ENCODE measurements at places on chromosomes 6 and 20.

- DNase-seq: no peak
Observed at GRCh38 chr6:5453546-5453945, 192.2 kb downstream of the FARS2 start.

- DNase-seq: no peak
Observed at GRCh38 chr20:5041433-5041832, 40.1 kb upstream of the SLC23A2 start.

DNA sequence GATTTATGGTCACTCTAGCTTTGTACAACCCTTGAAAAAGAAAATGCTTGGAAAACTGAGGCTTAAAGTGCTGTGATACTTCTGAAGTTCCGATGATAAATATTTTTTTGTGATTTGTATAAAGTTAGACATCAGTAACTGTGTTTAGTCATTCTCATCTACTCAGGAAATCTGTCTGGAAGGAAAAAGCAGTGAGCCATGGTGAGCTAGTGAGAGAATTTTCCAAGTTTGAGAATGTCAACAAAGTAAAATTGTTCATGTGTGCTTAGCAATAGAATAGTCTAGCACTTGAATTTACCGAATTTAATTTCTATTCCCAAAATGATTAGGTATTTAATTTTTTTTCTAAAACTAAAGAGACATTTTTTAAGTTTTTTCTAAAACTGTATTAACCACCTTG, 41.3 kb upstream of the PLCB4 start:
- no peak for DNase-seq

DNA sequence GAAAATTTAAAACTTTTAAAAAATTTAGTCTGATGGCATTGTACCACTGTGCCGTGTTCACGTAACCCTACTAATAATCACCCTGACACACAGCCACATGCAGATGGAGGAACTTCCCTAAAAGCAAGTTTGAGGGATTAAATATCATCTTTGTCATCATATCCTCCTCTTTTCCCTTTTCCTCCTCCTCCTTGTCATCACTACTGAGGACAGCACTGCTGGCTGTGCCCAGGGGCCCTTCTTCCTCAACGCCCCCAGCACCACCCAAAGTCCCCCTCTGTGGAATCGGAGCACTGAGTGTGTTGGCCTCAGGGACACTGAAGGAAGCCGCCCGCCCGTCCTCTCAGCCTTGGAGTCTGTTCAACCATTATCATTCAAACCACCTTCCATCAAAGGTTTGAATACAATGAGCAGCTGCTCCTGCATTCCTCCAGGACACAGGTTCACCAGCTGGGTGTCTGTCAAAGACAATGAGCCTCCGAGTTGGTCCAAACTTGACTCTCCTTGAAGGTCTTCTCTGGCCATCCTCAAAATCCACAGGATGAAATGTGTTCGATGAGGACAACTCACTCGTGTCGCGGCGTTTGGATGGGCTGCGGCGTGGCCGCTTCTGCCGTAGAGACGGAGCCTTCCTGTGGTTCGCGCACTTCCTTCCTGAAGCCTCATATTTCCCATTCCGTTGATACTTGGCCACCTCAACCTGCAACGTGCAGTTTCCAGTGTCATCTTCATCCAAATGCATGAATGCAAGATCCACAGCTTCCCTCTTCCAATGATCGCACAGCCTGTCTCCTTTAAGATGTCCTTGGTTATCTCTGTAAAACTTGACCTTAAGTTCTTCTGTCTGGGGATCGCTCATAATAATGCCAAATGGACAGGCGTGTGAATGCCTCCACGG, 23.3 kb downstream of the NQO2 start:
- DNase-seq: peak; percentile 43

- DNase-seq: no peak
Observed at GRCh38 chr6:129481706-129482105, 228.3 kb downstream of the ARHGAP18 start.

DNA sequence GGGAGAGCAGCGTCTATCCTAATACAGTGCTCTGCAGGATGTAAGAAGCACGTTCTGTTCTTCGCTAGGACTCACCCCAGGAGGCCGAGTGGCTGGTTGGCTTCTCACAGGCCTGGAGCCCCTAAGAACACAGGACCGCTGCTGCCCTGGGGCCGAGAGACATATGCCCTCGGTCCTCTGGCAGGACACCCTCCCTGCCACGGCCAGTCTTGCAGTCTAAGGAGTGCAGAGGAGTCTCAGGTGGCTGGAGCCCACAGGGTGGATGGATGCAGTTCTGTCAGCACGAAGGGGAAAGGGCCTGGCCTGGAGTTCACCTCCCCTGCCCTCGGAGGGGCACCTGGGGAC, 96.5 kb downstream of the SMOC2 start:
- DNase-seq: no peak

DNA sequence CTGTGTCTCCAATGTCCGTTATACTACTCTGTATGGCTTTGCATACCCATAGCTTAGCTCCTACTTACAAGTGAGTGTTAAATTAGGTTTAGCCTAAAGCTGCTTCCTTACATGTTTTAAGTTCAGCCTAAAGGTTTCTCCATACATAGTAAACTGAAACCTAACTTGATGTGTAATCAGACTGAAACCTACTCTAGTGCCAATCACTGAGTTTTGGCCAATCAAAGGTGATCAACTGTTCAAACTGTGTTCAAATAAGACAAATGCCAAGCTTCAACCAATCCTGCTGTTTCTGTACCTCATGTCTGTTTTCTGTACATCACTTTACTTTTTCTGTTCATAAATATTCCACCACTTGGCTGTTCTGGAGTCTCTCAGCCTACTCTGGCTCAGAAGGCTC, 20.0 kb downstream of the HLA-DOA start:
- DNase-seq: no peak

- no peak for DNase-seq
Observed at GRCh38 chr6:33816911-33817310, 13.1 kb upstream of the MLN start.

DNA sequence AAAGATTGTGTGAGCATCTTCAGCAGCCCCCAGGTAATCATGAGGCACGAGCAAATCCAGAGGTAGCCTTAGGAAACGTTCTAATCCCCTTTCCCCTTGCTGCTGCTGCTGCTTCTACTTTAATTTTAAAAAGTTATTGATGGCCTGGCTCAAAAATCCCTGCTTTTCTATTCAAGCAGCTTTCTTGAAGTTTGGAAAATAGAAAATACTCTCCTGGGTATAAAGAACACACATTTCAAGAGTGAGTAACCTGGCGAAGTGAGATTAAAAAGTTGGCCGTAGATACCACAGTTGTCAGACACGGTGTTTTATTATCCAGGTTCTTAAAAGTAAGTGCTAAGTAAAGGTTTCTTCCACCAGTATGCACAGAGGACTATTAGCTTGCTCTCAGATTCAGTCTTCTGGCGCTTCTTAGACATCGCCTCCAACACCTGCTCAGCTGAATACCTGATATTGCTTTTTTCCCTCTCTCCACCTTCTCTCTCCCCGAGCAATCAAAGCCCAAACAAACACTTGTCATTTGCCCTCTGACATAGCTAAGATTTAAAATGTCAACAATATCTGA, 150.7 kb downstream of the EDN3 start:
- DNase-seq: no peak

- no peak for DNase-seq
Observed at GRCh38 chr6:134442073-134442472, 124.2 kb upstream of the SGK1 start.

- DNase-seq: no peak
Observed at GRCh38 chr20:49281059-49281912, 3.4 kb upstream of the ZNFX1 start.

DNA sequence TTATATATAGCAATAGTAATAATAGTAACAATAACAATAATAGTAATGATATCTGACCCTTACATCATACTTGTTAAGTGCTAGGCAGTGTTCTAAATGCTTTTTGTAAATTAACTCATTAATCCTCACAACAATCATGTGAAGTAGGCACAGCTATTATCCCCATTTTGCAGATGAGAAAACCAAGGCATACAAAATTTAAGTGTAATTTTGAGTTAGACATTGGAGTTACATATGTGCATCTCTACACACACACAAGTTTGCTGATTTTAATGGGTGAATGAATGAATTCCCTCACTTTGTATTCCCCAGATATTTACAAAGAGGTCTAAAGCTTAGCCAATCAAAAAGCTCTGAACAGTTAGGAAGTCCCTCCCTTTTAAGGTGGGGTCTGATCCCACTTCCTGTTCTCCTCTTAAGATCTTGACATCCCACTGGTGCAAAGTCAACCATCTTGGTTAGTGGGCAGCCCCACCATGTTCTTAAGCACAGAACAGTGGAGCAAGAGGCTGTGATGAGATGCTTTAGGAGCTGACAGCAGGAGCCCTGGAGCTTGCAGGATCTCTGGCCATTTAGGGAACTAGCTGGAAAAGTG, 85.3 kb upstream of the FOXP4 start:
- no peak for DNase-seq

- no peak for DNase-seq
Observed at GRCh38 chr20:8903655-8904605, 165.0 kb upstream of the PLCB4 start.

- no peak for DNase-seq
Observed at GRCh38 chr20:2768632-2769015, 31.8 kb downstream of the CPXM1 start.

GRCh38 chr6:163835439-163836171, 421.1 kb downstream of the QKI start:
- DNase-seq: no peak

DNA sequence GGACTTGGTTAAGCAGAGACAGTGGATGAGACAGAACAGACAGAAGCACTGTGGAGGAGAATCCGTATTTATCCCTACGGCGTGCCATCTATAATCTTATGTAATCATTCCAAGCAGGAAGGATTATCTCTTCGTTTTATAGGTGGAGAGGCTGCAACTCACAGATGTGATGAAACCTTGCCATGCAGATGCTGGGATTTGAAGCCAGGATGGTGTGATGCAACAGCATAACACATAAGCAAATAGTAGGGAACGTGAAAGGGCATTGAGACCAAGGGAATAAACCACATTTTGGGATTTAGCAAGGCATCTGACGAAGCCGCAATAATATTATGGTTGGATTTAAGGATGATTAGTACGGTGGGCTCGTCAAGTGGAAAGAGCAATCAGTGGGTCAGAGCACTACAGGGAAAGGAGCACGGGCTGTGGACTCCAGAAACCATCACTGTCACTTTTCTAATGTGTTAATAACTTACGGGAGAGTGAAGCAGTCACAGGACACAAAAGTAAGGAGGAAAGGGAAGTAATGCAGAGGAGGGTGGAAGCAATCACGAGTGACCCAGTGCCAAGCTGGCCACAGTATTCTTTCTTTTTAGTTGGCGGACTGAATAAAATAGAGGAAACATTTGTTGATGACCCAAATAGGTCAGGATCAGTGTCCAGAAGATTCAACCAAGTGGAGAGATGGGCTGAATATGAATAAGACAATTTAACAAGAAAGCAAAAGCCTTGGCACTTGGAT, 119.6 kb upstream of the EDN1 start:
- DNase-seq: no peak

DNA sequence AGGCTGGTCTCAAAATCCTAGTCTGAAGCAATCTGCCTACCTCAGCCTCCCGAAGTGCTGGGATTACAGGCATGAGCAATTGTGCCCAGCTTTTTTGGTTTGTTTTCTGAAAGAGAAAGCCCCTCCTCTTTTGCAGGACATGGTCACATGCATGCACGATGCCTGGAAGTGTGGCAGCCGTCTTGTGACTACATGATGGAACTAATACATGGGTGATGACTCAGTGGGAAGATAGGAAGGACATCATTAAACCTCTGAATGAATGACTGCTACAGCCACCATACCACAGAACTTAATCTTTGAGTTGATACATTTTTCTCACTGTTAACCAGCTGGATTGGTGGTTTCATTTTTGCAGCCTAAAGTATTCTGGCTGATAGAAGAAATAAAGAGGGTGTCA, 13.4 kb upstream of the CTNNBL1 start:
- DNase-seq: no peak

DNA sequence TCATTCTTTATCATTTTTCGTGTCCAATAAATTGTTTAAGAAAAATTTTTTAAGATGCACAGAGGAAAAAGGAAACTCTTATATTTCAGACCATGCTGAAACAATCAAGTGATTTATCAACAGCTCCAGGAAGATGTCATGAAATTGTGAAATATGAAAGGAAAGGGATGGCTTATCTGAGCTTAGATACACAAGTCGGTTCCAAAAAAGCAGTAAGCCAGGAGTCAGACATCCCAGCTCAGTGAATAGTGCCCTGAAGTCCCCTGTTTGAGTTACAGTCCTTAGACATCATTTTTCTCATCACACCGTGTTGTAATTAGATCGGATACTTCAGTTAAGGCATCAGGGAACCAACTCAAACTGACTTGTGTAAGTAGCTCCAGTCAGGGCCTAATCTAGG, 91.0 kb upstream of the SSTR4 start:
- DNase-seq: no peak

DNA sequence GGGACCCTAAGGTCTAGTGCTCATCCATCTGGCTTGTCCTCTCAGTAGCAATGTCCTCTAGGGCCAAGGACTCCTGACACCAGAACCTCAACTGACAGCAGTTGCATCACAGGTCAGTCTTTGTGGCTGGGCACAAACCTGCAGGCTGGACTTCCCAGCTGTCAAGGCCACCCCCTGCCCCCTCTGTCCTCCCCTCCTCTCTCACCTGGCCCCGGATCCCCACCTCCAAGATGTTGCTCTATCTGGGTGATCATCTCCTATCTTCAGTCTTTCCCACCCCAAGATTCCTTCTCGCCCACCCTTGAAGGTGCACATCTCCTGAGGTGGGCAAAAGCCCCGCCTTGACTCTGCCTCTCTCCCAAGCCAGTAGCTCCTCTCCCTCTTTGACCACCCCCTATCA, 131.8 kb upstream of the SRSF6 start:
- no peak for DNase-seq

DNA sequence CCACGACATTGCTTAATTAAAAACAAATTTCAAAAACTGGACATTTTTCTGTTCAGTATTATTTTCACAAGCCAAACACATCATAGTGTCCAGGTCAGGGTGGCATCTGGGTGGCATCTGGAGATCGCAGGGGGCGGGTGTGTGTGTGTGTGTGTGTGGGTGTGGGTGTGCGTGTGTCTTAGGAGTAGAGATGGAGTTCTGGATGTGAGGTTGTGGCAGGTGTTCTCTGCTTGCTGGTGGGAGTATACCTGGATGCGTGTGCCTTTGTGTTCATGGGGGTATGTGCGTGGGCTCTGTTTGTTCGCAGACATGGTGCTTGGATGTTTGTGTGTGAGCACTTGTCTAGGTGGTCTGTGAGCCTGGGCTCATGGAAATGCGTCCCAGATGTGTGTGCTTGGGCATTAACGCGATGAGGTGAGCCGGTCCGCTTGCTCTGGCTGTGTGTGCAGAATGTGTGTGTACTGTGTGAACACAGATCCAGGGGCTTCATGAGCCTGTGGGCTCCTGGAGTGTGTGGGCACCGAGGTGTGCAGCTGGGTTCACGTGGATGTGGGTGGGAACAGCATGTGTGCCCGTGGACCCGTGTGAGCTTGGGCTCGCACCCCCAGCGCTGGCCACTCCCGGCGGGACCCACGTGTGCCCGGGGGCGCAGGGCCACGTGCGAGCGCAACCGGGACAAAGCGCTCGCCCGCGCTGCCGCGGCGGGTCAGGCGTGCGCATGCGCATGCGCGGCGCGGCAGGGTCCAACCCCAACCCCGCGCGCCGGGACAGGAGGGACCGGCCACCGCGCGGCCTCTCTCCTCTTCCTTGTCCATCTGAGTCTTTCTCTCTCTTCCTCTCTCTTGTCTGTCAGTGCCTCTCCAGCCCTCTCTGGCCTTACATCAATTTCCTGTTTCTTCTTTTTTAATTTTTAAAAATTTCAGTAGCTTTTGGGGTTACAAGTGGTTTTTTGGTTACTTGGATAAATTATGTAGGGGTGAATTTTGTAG, 60.4 kb downstream of the SRC start:
- no peak for DNase-seq
